ENCODE measurements at places on chromosomes 5 and 9. TPM values are rescaled to one million over a fixed set of nuclear protein-coding genes. Genes with fewer than 3 reads are reported as not detected.

SLCO4C1 gene
- under 0.01 TPM for total RNA-seq

PCDHGA12 gene
- total RNA-seq: 4.7 TPM

DNAI1 gene
- not detected for total RNA-seq

SPINK13 gene
- not detected for total RNA-seq

GABRA6 gene
- total RNA-seq: not detected

RPL7A gene
- total RNA-seq: 3,439 TPM

AIF1L gene
- total RNA-seq: 3.7 TPM

LVRN gene
- total RNA-seq: 0.49 TPM

RNF183 gene
- 0.21 TPM for total RNA-seq

All from airway epithelial cell (primary cell).